Stimulated activated CD8-positive, alpha-beta memory T cell treated with anti-CD3 and anti-CD28 coated beads, Interleukin-4, amount 100 ng/mL, for 4 hours (primary cell): ENCODE measurements at places on chromosomes 5 and 9.

GRCh38 chr5:91164424-91164823, 218.7 kb downstream of the ARRDC3 start:
- DNase-seq, result no peak

- DNase-seq, result no peak
Observed at GRCh38 chr5:56450766-56451165, 217.6 kb upstream of the ANKRD55 start.

DNA sequence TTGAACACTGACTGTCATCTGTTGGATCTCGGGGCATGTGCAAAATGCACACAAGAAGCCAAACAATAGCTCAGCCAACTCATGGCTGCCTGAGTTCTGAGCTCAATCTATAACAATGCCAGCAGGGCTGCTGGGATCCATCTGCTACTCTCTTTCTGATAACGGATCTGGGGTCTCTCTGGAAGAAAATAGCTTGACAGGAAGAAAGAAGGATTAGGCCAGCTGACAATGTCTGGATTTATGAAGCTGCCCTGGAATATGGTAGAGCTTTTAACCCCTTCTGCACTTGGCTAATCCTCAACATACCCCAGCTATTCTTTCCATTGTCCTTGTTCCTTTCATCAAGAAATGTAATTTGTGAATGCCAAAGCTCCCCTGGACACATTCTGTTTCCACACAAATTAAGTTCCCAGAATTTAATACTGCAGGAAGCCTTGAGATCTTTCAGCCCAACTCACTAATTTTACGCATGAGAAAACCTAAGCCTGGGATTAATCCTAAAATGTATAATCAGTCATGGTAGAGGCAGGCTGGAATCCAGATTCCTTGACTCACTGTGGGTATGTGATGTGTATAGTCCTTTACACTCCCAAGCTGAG, 62.7 kb upstream of the PCA3 start:
- no peak for DNase-seq

GRCh38 chr5:125408448-125409233, 662.2 kb upstream of the ZNF608 start:
- DNase-seq, result no peak

DNA sequence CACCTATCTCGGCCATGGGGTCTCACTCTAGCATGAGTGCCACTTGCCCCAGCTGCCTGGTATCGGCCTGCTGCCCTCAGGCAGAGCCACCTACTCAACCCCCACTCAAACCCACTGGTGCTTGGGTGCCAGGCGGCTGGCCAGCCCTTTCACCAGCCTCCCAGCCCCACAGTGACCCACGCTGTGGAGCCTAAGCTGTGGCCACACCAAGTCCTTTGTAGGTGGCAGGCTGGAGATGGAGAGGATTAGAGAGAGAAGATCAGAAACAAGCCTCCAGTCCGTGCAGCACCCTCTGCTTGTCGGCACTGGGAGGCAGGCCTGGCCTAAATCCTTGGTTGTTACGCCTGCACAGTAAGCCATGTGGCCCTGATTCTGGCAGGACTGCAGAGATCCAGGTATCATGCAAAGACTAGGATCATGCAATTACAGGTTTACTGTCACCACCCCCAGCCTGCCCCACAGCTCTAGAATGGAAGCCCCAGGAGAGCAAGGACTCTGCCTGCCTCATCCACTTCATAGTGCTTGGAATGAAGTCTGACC, 171.7 kb downstream of the COL23A1 start:
- DNase-seq, result no peak

DNA sequence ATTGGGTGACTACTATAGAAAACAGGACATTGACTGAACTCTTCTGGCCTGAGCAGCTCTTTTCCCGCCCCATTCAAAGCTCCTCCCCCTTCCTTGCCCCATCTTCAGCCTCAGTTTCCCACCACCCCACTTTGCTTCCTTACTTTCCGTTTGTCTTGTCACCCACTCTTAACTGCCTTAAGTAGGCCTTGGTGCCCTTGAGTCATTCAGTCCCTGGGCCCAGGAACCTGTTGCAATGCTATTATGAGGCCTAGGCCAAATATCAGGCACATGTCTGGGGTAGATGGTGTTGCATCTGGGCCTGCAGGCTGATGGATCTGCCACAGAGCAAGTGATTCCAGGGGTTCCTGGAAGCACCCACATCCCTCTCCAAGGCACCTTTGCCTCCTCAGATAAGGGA, 17.7 kb upstream of the GALNT10 start:
- no peak for DNase-seq

DNA sequence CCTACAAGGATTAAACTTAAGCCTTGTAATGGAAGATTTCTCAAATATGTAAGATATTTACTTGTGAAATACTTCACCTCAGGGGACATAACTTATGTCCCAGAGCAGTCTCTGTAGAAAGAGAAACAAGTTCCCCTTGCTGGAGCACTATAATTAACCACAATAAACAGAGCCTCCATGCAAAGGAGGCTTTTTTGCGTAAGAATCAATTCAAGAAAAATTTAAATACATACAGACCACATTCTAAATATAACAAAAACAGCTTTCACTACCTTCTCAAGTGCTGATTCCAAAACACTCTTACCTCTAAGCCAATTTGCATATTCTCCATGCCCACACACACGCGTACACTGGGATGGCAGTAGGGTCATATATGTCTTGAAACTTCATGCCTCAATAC, 30.7 kb upstream of the CCNB1 start:
- no peak for DNase-seq

DNA sequence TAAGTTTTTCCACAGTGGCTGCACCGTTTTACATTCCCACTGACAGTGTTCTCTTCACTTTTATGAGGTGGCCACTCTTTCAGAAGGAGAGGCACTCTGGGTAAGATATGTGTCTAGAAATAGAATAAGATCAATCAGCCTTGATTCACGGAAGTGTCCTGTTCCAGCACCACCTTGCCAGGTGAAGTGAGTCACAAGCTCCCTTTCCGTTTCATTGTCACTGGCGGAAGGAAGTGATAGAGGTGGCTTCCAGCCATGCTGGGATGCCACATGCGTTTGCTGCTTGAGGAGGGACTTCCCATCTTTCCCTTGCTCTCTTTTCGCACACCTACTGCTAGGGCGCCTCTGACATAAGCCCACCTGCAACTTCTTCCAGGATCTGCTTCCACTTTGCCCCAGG, 217.1 kb downstream of the PIK3R1 start:
- DNase-seq, result no peak

- no peak for DNase-seq
Observed at GRCh38 chr5:32003981-32004380, 170.1 kb downstream of the GOLPH3 start.
